SJSA1 (cell line): ENCODE measurements at places on chromosomes 3 and 15. TPM values are rescaled to one million over a fixed set of nuclear protein-coding genes. Genes with fewer than 3 reads are reported as not detected.

GRCh38 chr15:91578511-91578910 is 275.0 kb upstream of the SLCO3A1 start:
- no peak overlapping the region for H3K27ac ChIP-seq
- no peak for DNase-seq
- no peak overlapping the region for H3K4me3 ChIP-seq
- H3K4me1 ChIP-seq, result no peaks in the 10 kb centered on the region

- no peak overlapping the region for H3K4me3 ChIP-seq
- no peak overlapping the region for H3K27ac ChIP-seq
- no peak for DNase-seq
These were observed 82.4 kb downstream of the PLSCR2 start for GRCh38 chr3:146386936-146387335.

DNA sequence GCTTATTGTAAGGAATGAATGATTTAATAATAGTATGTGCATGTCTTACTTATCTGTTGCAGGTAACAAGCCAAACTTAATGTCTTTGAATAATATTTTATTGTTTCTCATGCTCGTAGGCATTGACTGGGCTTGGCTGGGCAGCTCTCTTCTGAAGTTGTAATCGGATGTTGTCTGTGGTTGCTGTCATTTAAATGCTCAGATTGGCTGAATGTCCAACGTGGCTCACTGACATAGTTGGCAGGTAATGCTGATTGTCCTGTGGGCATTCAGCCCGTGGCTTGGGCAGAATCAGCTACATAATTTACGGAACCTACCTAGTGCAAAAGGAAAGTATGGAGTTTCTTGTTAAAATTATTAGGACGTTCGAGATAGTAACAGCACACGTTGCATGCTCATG is 297.4 kb upstream of the GBE1 start:
- H3K27ac ChIP-seq, result no peak overlapping the region
- H3K27me3 ChIP-seq, result no peaks in the 10 kb centered on the region
- DNase-seq, result no peak
- H3K36me3 ChIP-seq, result no peaks in the 10 kb centered on the region

DNA sequence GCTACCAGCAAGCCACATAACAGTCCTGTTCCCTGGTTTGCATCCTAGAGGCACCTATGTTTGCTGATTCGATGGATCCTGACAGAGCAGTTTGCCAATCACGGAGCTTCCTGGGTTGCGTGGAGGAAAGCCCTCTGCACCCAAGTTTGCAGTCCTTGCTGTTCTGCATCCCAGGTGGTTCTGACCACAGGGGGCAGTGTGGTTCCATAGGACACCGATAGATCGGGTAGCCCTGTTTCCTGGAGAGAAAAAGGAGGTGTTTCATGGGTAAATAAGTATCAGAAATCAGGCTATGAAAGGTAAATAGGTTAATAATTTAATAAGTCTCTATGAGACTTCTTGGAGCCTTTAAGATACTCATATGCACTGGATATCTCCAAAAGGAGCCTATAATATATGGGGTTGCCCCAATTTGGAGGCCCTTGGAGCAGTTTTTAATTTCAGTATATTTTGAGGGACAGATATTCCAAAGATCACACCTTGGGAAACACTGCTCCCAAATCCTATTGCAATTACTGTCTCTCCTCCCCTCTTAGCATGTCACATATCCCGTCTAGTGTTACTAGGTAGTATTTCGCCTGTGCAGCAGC is 194.6 kb upstream of the TPM1 start:
- H3K27me3 ChIP-seq, result no peaks in the 10 kb centered on the region
- no peaks in the 10 kb centered on the region for H3K36me3 ChIP-seq
- no peak overlapping the region for H3K27ac ChIP-seq
- H3K4me3 ChIP-seq, result no peak overlapping the region

- H3K36me3 ChIP-seq, result no peaks in the 10 kb centered on the region
- DNase-seq, result peak; percentile 22
- H3K27me3 ChIP-seq, result no peaks in the 10 kb centered on the region
- no peak overlapping the region for H3K4me3 ChIP-seq
- H3K27ac ChIP-seq, result peak overlapping the region; percentile 20; the same call in 1 of the 2 replicates
- H3K4me1 ChIP-seq, result peaks cover 11% of the 10 kb centered on the region
These were observed 12.5 kb downstream of the OXNAD1 start for GRCh38 chr3:16277471-16277870.

DNA sequence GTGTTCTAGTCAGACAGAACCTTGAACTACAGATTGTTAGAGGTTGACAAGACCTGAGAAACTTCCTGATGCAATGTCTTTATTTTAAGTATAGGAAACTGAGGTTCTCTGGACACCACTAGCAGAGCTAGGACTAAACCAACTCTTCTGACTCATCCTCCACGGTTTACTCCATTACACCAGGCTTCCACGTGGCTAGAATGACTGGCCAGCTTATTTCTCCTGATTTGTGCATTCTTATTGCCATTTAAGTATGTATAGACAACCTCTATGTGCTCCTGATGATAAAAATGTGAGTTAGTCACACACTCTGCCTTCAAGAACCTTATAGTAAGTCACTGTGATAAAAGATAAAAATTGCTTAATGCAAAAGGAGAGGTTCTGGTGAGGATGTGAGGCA is 182.7 kb downstream of the MEX3B start:
- H3K36me3 ChIP-seq, result no peaks in the 10 kb centered on the region
- H3K27me3 ChIP-seq, result no peaks in the 10 kb centered on the region
- DNase-seq, result no peak

DNA sequence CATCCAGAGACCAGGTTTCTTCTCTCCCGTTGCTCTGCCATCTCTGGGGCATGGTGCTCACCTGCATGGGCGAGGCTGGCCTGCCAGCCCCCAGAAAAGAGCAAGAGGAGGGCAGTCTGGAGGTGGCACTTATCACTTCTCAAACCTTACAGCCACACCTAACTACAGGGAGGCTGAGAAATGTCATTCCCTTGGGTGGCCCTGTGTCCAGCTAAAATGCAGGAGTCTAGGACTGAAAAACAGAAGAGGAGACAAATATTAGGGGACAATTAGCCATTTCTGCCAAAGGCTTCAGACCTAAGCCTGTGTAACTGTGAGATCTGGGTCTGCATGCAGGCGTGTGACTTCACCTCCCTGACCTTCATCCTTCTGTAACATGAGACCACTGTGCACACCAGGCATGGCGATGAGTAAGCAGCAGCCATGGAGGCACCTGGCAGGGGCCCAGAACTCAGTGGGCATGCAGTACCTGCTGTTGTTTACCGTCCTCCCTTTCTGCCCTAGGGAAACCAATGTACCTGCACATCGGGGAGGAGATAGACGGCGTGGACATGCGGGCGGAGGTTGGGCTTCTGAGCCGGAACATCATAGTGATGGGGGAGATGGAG is 83.4 kb downstream of the MESD start:
- no peaks in the 10 kb centered on the region for H3K27me3 ChIP-seq
- DNase-seq, result no peak
- no peaks in the 10 kb centered on the region for H3K36me3 ChIP-seq

DNA sequence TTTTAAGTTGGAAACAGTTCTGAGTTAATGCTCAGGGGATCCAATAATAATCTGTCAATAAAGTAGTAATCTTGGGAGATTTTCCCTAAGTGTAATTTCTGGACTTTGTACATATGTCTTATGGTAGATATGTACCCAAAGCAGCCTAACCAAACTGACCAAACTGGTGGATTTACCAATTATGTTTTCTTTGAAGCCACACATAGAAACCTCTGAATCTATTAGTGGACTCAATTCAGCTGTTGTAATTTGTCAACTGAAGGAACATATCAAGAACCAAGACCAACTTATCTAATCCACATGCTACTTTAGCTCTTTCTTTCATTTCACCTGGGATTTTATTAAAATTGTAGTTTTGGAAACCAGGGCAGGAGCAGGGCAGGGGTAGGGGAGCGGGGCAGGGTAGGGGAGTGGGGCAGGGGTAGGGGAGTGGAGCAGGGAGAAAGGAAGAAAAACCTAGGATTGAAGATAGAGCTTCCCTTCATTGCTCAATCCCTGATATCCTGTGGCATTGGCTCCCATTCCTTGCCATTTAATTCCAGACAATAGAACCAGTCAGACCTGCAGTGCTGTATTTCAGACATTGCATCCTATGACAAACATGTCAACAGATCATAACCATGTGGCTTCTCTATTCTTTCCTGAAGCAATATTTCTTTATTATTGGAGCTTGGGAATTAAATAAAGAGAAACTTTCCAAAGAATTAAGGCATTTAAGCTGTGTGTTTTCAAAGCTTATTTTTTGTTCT is 101.8 kb downstream of the NFKBIZ start:
- DNase-seq, result no peak
- H3K27me3 ChIP-seq, result no peaks in the 10 kb centered on the region
- no peak overlapping the region for H3K4me3 ChIP-seq
- H3K27ac ChIP-seq, result peak overlapping the region; percentile 49; the same call in 1 of the 2 replicates
- peaks cover 15% of the 10 kb centered on the region for H3K4me1 ChIP-seq

- peak overlapping the region; percentile 57 for H3K27ac ChIP-seq
- no peak for DNase-seq
- H3K36me3 ChIP-seq, result no peaks in the 10 kb centered on the region
- no peak overlapping the region for H3K4me3 ChIP-seq
- no peaks in the 10 kb centered on the region for H3K27me3 ChIP-seq
- peaks cover 34% of the 10 kb centered on the region for H3K4me1 ChIP-seq
These were observed 10.3 kb upstream of the ARID3B start for GRCh38 chr15:74530771-74531143.

GRCh38 chr3:58574106-58574505 is 3.1 kb downstream of the FAM107A start:
- no peaks in the 10 kb centered on the region for H3K27me3 ChIP-seq
- H3K4me1 ChIP-seq, result no peaks in the 10 kb centered on the region
- no peak overlapping the region for H3K4me3 ChIP-seq
- H3K27ac ChIP-seq, result no peak overlapping the region

DNA sequence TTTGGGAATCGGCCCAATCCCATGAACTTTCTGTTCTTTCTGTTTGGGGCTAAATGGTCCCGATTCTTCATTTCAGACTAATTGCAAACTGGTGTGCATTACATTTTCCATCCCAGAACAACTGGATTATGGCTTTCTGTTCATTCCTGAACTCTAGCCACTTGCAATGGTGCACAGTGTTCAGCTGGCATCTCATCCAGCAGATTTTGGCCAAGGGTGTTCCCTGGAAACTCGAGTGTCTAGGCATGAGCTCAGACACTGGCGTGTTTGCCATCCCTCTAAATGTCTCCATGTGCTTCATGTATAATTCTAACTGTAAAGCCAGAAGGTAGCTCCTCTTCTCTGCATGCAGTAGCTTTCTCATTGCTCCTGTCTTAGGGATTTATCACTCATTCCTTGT is 97.1 kb upstream of the MYZAP start:
- H3K36me3 ChIP-seq, result no peaks in the 10 kb centered on the region
- no peak overlapping the region for H3K27ac ChIP-seq
- DNase-seq, result no peak
- H3K4me1 ChIP-seq, result peaks cover 4% of the 10 kb centered on the region; the same call in 1 of the 2 replicates
- H3K27me3 ChIP-seq, result no peaks in the 10 kb centered on the region
- no peak overlapping the region for H3K4me3 ChIP-seq

- no peak for DNase-seq
- H3K27me3 ChIP-seq, result no peaks in the 10 kb centered on the region
- no peak overlapping the region for H3K27ac ChIP-seq
- H3K4me1 ChIP-seq, result no peaks in the 10 kb centered on the region
These were observed 238.5 kb downstream of the NSUN3 start for GRCh38 chr3:94301366-94301765.

- H3K4me1 ChIP-seq, result no peaks in the 10 kb centered on the region
- no peak for DNase-seq
- H3K4me3 ChIP-seq, result peak overlapping the region; percentile 16; the same call in 1 of the 2 replicates
- H3K27me3 ChIP-seq, result no peaks in the 10 kb centered on the region; the same call in 1 of the 2 replicates
- no peaks in the 10 kb centered on the region for H3K36me3 ChIP-seq
- no peak overlapping the region for H3K27ac ChIP-seq
These were observed 32.0 kb downstream of the SV2B start for GRCh38 chr15:91132079-91132478.

- no peaks in the 10 kb centered on the region for H3K4me1 ChIP-seq
- no peak overlapping the region for H3K4me3 ChIP-seq
- DNase-seq, result no peak
- no peak overlapping the region for H3K27ac ChIP-seq
These were observed 239.7 kb downstream of the UBE2E2 start for GRCh38 chr3:23442598-23443383.

DNA sequence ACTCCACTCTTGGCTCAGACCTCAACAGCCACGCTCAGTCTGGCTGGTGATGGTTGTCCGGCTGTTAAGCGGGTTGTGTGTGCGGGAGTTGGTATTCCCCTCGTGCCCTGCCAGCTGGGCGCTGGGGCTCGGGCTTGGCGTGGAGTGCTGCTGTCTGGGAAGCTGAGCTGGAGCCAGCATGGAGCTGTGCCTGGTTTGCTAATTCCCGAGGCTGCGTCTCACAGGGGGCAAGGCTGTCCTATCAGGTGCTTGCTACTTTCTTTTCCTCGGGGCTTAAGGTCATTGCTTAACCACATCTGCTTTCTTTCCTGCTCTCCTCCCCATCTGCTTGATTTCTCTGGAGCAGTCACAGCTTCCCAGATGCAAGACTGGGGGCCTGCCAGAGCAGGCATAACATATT is 29.9 kb downstream of the PDIA5 start:
- no peaks in the 10 kb centered on the region for H3K4me1 ChIP-seq
- H3K27me3 ChIP-seq, result 0 out of 2 replicates have a peak, but pooled peaks cover 2% of the 10 kb centered on the region
- DNase-seq, result no peak

DNA sequence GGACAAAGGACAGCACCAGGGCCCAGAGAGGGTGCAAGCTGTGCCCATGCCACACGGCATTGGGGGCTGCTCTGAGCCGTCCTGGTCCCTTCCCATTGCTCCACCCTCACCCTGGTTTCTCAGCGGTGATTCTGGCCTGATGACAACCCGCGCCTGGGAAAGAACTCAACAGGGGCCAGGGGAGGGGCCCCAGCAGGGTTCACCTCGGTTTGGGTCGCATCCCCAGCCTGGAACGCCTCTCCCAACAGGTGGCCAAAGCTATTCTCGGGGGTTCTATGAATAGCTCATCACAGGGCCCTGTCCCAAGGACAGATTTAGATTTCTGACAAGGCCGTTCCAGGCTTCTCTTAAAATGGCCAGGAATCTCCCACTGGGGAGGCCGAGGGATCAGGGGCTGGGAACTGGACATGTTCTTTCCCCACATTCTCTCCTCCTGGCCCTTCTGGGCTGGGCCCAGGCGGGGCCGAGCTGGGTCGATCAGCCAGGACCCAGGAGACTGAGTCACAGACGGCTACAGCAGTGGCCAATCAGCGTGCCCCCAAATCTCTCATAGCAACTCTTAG is 17.9 kb downstream of the GRIP2 start:
- H3K4me3 ChIP-seq, result no peak overlapping the region
- no peaks in the 10 kb centered on the region for H3K27me3 ChIP-seq
- H3K36me3 ChIP-seq, result no peaks in the 10 kb centered on the region
- no peak for DNase-seq

Gene STRA6
- 0.18 TPM in 1 of 2 replicates, not detected in the other for total RNA-seq

Gene SNTN
- not detected in 2 replicates for total RNA-seq

Gene FOXB1
- not detected in 2 replicates for total RNA-seq

Gene DNAH1
- 0.47 and 1.1 TPM in 2 replicates for total RNA-seq

Gene SAMD7
- not detected in 2 replicates for total RNA-seq

Gene NBEAL2
- total RNA-seq, result 0.53 and 2.0 TPM in 2 replicates

Gene NOX5
- not detected in 2 replicates for total RNA-seq

Gene CFAP91
- 0.18 and 0.34 TPM in 2 replicates for total RNA-seq

Gene MOBP
- total RNA-seq, result not detected in 2 replicates

Gene RLBP1
- 0.16 TPM in 1 of 2 replicates, not detected in the other for total RNA-seq

Gene CCR3
- 0.29 and 0.66 TPM in 2 replicates for total RNA-seq

Gene SLC12A1
- not detected in 2 replicates for total RNA-seq
